ENCODE measurements at places on chromosomes 2 and 18.

GRCh38 chr2:42794271-42795046, 2.1 kb upstream of the HAAO start:
- peak; percentile 36 for DNase-seq

DNA sequence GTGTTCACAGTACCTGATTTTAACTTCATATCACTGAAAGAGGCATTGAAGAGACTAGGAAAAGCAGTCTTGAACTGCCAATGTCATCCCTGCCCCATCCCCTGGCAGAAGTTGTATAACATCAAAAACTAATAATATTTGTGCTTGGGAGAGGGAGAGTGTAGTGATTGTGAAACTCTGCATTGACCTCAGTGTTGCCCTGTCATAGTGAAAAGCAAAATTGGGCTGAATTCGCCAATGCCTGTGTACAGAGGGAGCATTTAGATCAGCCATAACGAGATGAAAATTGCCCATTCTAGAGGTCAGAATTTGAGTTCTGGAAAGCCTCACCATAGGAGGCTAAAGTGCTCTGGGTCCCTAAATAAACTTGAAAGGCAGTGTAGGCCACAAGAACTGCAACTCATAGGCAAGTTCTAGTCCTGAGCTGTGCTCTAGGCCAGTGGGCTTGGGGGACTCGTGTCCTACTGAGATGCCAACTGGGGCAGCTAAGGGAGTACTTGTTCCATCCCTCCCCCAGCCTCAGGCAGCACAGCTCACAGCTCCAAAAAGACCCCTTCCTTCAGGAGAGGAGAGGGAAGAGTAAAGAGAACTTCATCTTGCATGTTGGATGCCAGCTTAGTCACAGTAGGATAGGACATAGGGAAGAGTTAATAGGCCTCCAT, 855.6 kb downstream of the TSN start:
- no peak for DNase-seq

DNA sequence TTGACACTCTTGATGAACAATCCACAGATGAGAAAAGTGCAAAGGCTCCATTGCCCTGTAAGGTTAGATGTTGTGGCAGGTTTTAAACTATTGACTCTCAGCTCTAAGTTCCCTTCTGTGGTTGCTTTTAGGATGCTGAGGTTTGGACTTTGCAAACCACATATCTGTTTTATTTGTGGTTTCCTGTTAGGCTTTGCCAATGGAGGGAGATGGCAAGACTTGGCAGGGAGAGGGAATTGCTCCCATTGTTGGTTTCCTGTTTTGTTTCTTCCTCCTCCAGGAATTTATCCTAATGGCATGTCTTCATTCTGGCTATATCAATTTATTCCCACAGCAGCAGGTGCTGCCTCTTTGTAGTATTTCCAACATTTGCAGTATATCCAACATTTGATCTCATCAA, 772.3 kb downstream of the LRRTM4 start:
- peak; percentile 1 for DNase-seq

GRCh38 chr2:223865124-223865523, 27.7 kb upstream of the AP1S3 start:
- no peak for DNase-seq

DNA sequence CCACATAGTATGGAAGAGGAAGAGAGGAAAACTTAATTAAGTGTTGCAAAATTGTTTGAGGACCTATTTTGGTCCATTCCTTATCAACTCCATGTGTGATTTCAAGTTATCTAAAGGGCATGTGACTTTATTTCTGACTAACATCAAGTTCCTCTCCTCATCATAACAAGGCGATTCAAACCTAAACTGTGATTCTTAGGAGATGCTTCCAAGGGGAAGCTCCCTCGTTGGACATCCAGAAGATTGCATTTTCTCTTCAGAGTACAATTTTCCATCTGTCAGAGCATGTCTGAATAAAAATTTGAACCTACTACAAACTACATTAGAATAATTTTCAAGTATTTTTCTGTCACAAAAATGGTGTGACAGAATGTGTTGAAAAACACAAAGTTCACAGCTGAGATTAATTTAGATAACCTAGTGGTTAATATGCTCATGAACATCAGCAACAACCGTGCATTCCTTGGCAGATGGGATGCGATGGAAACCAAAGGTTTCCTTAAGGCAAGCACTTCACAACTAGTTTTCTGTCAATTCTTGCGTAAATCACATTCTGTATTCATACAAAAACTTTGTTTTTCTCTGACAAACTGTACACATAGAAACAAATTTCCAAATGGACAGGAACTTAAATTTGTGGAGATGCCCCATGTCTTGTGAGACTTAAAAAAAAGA, 4.2 kb downstream of the SFT2D3 start:
- DNase-seq, result peak; percentile 44

DNA sequence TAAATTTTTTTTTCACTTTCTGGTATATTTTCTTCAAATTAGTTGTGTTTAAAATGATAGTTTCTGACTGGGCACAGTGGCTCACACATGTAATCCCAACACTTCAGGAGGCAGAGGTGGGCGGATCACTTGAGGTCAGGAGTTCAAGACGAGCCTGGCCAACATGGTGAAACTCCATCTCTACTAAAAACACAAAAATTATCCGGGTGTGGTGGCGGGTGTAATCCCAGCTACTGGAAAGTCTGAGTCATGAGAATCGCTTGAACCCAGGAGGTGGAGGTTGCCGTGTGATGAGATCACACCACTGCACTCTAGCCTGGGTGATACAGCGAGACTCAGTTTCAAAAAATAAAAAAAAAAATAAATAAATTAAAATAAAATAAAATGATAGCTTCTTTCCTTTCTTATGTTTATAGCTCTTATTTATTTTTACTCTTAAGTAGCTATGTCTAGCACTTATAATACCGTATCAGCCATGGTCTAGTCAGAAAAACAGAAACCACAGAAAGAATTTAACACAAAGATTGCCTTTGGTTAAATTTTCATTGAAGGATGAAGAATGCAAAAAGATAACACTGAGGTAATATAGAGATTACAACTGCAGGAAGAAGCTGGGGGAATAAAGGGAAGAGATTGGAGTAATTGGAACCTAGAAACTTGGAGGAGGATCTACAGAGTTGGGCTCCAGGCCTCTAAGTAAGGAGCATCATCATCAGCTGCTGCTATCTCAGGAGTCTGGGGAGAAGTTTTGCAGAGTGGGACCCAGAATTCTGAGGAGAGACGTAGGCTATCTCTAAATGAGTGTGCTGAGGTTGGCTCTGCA, 54.7 kb upstream of the MBOAT2 start:
- DNase-seq, result peak; percentile 98

- peak; percentile 10 for DNase-seq
Observed at GRCh38 chr2:8525582-8526402, 156.1 kb upstream of the ID2 start.

GRCh38 chr2:98028931-98029717, 33.4 kb upstream of the TMEM131 start:
- DNase-seq, result no peak

DNA sequence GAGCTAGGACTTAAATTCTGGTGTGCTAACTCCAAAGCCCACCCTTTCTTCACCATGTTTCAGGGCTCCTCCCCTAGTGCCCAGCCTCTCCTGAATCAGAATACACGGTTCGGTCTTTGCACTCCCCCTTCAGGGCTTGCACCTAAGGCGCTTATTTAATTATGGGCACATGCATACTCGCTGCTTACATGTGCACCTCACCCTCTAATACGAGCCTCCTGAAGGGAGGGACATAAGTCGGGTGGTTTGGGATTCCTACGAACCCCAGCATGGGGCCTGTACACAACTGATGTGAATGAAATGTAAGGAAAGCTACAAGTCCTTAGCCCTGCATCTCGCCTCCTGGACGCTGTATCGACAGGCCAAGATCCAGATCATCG, 435 bp downstream of the IFT172 start:
- peak; percentile 34 for DNase-seq

- DNase-seq, result no peak
Observed at GRCh38 chr18:49617329-49617695, 55.5 kb downstream of the LIPG start.

GRCh38 chr2:187447336-187447735, 716 bp downstream of the CALCRL start:
- no peak for DNase-seq

- peak; percentile 83 for DNase-seq
Observed at GRCh38 chr2:157874997-157875640, 1.0 kb downstream of the ACVR1 start.

GRCh38 chr2:234491281-234491680, 5.6 kb downstream of the ARL4C start:
- DNase-seq, result peak; percentile 12

DNA sequence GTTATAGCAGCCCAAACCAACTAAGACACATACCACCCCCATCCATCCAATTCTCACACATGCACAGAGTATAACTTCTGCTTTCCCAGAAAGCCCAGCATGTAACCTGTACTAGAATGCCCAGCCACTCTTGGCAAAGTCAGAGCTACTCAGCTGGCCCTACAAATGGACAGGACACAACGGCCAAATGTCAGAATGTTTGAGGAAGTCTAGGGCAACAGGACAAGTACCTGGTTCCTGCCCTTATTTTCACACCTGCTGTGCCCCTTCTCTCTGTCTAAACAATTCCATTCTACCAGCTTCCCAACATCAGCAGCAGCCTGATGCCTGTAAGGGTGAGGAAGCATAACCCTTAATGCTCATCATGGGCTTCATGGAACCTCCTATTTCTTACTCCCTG, 15.1 kb upstream of the BZW1 start:
- no peak for DNase-seq

DNA sequence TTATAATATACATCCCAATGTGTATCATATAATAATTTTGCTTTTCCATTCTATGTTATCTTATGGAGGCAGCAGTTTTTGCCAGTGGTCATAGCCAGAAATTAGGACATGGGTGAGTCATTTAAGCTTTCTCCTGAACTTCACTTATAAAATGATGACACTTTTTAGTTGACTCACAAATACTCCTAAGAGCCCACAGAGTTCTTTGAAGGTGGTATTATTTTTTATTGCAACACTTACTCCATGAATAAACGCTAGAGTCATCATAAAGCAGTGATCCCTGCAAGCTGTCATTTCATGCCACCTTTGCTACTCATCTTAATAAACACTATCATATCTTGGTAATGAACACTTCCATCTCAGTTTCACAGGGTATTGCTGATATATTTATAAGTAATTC, 69.9 kb upstream of the MAPRE2 start:
- peak; percentile 81 for DNase-seq

- peak; percentile 97 for DNase-seq
Observed at GRCh38 chr18:47175898-47176575, at the start of gene IER3IP1. IER3IP1 (minus strand) TSS chr18:47176364; CDS start chr18:47176277, 87 bp downstream.

- DNase-seq, result peak; percentile 65
Observed at GRCh38 chr18:3703732-3704176, 253.8 kb downstream of the TGIF1 start.

- no peak for DNase-seq
Observed at GRCh38 chr2:224427471-224427870, 25.6 kb upstream of the FAM124B start.

DNA sequence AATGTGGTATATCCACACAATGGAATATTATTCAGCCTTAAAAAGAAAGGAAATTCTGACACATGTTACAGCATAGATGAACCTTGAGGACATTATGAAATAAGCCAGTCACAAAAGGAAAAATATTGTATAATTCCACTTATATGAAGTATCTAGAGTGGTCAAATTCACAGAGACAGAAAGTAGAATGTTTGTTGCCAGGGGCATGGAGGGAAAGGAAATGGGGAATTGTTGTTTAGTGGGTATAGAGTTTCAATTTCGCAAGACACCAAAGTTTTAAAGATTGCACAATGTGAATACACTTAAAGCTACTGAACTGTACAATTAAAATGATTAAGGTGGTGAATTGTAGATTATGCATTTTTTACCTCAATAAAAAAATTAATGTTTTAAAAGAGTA, 92.9 kb downstream of the TXNL1 start:
- DNase-seq, result peak; percentile 23

- DNase-seq, result no peak
Observed at GRCh38 chr2:10774394-10774793, 38.2 kb downstream of the PDIA6 start.

DNA sequence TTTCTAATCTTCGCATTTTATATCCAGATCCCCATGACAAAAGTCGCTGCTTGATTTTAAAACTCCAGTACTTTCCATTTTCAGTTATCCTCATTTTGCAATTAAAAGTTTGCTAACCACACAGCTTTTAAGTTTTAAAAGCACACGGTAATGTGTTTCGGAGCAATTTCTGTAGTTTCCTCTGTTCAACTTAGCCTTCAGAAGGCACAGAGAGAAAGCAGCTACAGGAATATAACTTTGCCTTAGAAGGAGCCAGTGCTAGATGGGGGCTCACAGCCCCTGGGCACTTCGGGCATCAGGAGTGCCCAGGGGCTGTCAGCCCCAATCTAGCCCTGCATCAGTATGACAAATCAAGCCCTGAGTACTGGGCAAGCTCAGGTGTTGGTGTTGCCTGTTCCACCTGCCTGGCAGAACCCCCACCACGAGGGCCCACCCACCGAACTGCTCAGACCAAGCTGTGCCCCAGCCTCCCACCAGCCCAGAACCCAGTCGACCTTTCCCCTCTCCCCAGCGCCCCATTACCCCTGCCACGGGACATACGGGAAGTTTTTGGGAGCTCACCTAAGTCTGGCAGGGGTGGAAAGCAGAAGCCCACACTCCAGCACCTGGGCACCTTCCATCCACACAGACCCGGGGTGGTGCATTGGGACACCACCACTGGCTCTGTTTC, 47.3 kb downstream of the TRABD2A start:
- DNase-seq, result no peak

GRCh38 chr2:176784633-176785200, 427.9 kb upstream of the HNRNPA3 start:
- DNase-seq, result no peak

- DNase-seq, result no peak
Observed at GRCh38 chr2:31081492-31081891, 56.7 kb downstream of the GALNT14 start.

- DNase-seq, result peak; percentile 34
Observed at GRCh38 chr18:58716060-58716756, 44.9 kb downstream of the MALT1 start.

DNA sequence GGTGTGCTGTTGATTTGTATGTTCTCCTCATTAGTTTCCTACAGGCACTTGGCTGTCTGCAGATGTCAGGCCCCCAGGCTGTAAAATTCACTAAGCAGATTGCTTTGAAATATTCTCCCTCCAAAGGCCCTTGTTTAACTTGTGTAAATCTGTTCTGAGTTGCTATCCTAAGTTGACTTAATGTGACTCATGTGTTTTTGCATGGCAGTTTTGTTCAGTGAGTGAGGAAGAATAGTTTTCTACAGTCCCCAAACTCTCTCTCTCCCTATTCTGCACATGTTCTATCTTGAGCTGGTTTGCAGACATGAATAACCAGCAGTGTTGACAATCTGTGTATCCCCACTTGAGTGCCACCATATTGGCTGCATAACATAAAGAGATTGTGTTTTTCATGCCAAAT, 1005.4 kb upstream of the DDX18 start:
- DNase-seq, result no peak
